ENCODE measurements at places on chromosomes 4 and X.

DNA sequence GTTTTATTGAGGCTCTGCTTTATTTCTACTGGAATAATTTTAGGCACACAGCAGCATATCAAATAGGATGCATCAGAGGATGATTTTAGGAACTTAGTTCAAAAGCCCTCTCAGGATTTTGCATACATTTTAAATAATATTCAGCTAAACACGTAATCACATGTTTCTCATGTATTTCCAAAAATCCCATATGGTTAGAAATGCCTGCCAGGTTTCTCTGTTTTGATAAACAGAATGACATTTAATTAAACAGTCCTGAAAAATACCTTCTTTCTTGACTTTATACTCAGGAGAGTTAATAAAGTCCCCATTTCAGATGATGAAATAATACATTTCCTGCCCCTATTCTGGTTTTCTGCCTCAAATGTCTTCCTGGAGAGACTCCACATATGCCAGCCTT lies 86.5 kb upstream of the AMELX start:
- no peak for DNase-seq

DNA sequence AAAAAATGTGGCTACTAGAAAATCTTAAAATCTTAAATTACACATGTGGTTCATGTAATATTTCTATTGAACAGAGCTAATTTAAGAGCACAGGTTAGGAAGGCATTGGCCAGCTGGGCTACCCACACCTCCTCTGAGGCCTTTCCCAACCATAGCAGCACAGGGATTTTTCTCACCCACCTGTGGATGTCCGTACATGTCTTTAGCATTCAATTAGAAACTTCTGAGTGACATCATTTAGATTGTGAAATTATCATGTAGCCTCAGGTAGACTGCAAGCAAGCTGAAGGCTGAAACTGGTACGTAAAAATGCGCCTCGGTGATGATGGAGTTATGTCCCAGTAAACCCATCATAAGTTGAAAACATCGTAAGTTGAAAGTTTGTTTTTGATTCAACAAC lies 31.2 kb downstream of the SCARB2 start:
- DNase-seq = no peak

GRCh38 chr4:16598597-16599206 lies 299.7 kb downstream of the LDB2 start:
- DNase-seq = no peak

DNA sequence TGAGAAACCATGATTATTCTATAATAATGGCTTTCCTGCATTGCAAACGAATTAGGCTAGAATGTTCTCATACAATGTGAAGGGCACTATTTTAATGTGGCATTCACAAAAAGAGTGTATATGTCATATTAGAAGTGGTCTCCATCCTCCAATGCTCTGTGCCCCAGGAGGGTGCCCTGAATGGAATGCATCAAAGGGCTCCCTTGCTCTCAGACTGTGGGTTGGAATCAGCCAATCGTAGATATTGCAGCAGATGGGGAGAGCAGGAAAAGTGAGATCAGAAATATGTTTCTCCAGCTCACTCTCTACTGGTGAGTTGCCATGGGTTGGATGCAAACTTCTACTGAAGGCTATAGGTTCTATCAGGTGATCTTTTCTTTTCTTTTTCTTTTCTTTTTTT lies 11.9 kb upstream of the NSUN7 start:
- no peak for DNase-seq

GRCh38 chrX:123330229-123330942 lies 146.3 kb downstream of the GRIA3 start:
- DNase-seq = no peak

DNA sequence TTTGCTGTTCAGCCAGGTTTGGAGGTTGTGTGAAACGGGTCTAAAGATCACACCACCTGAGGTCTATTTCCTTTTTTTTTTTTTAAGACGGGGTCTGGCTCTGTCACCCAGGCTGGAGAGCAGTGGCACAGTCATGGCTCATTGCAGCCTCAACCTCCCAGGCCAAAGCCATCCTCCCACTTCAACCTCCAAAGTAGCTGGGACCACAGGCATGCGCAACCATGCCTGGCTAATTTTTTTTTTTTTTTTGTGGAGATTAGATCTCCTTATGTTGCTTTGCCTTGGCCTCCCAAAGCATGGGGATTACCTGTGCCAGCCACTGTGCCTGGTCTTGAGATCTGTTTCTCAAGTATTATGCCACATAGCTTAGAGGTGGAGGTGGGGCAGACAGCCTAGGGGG lies 49.2 kb upstream of the ELOVL6 start:
- no peak for DNase-seq

GRCh38 chr4:168919706-168920324 lies 90.2 kb downstream of the CBR4 start:
- DNase-seq = no peak

GRCh38 chr4:77084019-77084639 lies 8.3 kb upstream of the CCNI start:
- no peak for DNase-seq

GRCh38 chrX:70436343-70436742 lies 8.3 kb upstream of the DLG3 start:
- no peak for DNase-seq

DNA sequence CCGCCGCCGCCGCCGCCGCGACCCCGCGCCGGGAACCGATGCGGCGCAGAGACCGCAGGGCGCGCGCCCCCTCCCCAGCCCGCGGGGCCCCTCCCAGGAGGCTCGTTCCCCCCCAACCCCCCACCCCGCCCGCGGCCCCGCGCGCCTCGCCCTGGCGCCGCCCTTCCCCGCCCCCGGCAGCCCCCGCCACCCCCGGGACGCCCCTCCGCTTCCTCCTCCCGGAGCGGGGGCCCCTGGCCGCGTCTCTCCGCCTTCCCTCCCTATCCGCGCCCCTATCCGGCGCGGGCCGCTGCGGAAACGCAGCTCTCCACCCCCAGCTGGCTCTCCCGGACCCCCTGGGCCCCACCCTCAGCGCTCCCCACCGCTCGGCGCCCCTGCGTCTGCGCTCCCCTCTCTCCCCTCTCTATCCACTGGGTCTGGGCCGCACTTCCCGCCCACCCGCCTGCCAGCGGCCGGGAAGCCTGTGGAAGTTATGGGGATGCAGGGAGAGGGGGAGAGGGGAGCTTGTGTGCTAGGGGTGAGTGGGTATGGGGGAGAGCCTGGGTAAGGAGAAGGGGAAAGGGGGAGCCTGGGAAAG lies at the start of gene TMEM271:
TMEM271 (minus strand) TSS at position 51 of the 577 bp plus-strand sequence. CDS start 233 bp downstream, outside the sequence.
- DNase-seq = no peak

DNA sequence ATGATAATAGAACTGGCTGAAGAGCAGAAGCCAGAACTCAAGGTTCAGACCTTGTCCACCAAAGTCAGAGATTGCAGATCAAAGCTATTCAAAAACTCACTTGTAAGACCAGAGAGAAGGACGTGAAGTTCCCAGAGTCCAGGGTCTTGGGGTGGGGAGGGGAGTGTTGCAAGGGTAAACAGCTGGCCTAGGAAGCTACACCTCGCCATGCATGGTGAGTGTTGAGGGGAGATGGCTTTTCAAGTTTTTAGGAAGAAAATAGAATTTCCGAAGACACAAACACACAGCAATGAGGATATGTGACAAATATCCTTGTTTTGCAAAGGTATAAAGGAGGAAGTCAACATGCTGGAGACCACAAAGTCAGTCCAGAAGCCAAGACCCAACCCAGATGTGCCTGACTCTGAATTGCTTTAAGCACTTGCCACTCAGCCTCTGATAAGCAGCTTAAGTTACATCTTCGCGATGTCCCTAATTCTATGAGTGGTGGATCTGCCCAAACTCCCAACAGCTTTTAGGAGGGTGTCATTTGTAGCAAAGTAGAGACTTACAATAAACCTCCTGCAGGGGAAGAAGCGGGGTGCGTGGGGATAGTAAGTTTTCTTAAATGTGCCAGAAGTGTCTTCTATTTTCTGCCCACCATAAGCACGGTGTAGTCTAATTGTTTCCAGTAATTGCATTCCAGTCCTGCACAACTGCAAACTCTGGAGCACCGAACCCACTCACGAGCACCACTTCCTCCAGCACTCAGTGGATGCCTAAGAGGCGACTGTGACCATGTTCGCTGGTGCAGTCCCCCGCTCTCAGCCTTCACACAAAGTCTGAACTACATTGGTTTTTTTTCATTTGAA lies 26.5 kb downstream of the HAND2 start:
- DNase-seq = no peak

DNA sequence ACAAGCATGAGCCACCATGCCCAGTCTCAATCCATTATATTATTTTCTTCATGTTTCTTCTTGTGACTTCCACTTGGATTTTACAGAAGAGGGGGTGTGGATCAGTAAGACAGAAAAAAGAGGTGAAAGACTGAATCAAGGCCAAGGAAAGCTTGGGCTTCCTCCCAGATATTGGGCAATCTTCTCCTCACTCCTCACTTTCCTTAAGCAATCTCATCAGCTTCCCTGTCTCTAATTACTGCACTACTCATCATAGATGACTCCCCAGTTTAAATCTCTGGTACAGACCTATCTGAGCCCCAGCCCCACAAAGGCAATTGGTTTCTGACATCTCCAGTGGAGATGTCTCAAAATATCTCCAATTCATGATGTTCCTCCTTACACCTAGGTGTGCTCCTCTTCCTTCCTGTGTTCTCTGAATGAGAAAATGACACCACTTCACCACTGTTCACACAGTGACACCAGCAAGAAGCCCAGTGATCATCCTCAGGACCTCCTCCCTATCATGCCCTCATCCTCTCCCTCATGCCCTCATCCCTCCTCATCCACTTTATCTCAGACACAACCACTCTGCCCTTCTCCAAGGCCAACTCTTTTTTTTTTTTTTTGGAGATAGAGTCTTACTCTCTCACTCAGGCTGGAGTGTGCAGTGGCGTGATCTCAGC lies 44.8 kb upstream of the HERC6 start:
- no peak for DNase-seq

DNA sequence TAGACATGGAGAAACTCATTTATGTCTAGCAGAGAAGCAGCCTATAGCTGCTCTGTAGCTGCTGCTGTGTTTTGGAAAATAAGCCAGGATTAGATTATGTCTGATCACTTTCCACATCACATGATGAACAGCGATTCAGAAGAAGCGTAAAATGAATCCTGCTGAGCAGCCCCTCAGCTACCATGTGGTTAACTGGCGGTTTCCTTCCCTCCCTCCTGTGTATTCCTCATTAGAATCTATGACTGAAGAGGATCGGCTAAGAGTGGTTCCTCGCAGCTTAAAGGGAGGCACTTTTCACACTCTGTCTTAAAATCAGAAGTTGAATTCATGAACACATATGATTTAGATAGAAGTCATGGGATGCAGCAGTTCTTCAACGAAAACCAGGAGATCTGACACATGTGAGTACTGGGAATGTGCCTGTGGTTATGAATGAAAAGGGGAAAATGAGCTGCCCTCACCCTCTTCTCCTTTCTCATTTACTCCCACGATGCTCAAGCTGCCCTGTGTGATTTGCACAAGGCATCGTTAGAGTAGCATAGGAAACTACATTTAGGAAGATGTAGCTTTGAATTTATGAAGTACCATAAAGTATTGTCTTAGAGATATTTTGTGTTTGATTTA lies at the start of gene PPEF1:
PPEF1 (plus strand) TSS at position 220 of the 624 bp plus-strand sequence; CDS start at position 356, 136 bp downstream.
- no peak for DNase-seq

DNA sequence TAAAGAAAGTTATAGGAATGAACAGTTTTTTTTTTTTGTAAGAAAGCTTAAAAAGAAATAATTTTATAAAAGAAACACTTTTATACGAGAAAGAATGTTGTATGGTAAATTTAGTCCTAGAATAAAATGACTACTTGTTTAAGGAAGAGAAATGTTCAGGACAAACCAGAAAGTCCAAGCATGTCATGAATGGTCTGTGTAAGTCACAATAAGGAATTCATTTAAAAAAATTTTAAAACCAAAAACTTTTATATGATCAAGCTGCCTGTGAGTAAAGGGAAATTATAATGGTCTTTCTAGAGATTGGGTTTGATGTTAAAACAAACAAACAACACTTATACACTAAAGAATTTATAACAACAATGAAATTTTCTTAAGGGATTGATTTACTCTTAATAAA lies 858.9 kb upstream of the PCDH7 start:
- no peak for DNase-seq

- DNase-seq = no peak
Measured at GRCh38 chr4:6324999-6325787, 55.5 kb downstream of the WFS1 start.

DNA sequence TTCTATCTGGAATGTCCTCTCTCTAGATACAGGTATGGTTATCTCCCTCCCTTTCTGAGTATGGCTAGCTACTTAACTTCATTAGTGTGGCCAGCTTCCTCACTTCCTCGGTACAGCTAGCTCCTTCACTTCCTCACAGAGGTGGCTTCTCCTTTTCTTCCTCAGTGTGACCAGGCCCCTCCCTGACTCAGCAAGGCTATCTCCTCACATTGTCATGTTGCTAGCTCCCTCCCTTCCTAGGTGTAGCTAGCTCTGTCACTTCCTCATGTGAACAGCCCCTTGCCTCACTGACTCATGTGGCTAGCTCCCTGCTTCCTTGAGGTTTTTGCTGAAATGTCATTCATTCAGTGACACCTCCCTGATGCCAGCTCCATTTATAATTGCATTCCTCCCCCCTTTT lies 67.3 kb upstream of the DDIT4L start:
- no peak for DNase-seq

GRCh38 chr4:150140774-150141400 lies 62.6 kb downstream of the DCLK2 start:
- DNase-seq = no peak

DNA sequence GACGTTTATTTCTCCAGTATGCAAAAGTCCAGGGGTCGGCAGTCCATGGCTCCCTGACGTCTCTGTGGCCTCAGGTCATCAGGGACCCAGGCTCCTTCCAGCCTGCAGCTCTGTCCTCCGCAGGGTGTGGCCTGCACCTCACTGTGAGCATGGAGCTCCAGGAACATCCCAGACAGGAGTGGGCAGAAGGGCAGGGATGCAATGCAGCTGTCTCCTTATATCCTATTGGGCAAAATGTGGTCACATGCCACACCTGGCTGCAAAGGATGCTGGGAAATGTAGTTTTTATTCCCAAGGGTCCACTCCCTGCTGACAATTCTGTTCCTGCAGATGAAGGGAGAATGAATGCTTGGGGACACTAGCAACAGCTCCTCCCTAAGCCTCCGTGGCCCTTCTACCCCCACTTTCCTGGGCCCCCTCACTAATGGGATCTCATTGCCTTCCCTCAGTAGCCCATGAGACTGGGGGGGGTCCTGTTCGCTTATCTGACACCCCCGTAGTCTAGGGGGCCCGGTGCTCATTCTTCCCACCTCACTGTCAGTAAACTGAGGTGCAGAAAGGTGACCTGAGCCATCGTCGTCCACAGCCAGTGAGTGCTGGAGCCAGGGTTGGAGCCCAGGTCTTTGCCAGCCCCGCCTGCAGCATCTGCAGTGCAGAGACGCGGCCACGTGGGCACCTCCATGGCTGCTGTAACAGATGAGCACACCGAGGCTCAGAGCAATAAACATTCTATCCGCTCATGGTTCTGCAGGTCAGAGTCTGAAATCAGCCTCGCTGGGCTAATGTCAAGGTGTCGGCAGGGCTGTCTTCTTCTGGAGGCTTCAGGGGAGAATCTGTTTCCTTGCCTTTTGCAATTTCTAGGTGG lies 5.9 kb upstream of the GRPEL1 start:
- DNase-seq = no peak

DNA sequence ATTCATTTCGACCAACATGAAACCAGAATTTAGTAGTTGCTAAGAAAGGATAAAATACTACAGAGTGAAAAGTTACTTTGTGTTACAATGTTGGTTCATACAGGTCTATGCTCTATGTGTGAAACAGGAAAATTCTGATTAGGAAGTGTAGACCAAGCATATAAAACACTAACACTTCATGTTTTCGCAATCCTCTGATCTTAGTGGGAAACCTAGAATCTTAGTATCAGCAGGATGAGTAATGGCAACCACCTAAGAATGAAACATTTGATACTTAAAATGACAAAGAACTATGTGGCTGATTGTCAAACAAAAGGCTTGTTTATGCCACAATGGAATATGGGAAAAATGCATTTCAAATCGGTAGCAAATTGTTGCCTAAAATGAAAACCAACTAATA lies 116.1 kb downstream of the AMMECR1 start:
- DNase-seq = no peak

- peak; percentile 14 for DNase-seq
Measured at GRCh38 chr4:185210102-185210981, 944 bp downstream of the SNX25 start.

Data from activated T-helper 1 cell treated with Interleukin-2 at 50 U/mL for 16 hours (primary cell).